ENCODE measurements at places on chromosomes 12 and 14. TPM values are rescaled to one million over a fixed set of nuclear protein-coding genes. Genes with fewer than 3 reads are reported as not detected.

GRCh38 chr12:110349514-110350151 is 53.9 kb downstream of the ANAPC7 start:
- peak; percentile 49 for DNase-seq

- no peak for DNase-seq
These were observed 623 bp upstream of the TSPAN8 start for GRCh38 chr12:71158361-71158882.

- DNase-seq: no peak
These were observed 51.6 kb downstream of the EIF2S3B start for GRCh38 chr12:10557329-10557728.

GRCh38 chr12:118537481-118537917 is 161.1 kb downstream of the SUDS3 start:
- DNase-seq: no peak

DNA sequence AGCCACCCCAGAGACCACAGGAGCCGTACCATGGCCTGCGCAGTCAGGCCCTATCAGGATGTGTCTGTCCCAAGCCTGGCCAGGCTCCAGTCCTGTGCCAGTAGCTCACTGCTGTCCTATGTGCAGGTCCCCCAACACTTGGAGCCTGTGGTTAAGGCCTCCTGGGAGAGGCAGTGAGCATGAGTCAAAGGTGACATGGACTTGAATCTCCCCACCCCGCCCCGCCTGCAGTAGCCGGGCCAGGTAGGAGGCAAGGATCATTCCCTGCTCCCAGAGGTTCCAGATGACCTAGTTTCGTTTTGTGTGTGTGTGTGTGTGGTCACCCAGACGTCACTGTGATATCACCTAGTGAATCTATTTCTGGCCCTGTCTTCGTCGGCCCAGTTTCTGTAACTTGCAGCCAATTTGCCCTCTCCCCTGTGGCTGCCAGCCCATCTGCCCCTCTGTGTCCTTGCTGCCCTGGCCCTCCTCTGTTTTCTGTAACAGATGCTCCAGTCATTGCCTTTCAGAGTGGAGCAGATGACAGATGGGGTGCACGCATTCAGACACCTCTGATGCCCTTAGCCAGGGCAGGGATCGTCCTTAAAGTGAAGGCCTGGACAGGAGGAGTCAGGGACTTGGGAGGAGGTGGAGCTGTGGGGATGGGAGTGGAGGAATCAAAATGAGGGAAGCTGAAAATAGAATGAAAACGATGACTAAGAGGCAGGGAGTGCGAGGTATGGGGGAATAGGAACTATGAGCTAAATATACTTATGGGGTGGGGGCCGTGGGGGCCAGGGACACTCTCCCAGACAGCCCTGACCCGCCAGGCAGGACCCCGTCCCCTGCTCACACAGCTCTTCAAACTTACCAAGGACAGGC is 37.4 kb downstream of the SLC6A12 start:
- DNase-seq: no peak

GRCh38 chr12:43740511-43741100 is 18.0 kb downstream of the PUS7L start:
- no peak for DNase-seq

DNA sequence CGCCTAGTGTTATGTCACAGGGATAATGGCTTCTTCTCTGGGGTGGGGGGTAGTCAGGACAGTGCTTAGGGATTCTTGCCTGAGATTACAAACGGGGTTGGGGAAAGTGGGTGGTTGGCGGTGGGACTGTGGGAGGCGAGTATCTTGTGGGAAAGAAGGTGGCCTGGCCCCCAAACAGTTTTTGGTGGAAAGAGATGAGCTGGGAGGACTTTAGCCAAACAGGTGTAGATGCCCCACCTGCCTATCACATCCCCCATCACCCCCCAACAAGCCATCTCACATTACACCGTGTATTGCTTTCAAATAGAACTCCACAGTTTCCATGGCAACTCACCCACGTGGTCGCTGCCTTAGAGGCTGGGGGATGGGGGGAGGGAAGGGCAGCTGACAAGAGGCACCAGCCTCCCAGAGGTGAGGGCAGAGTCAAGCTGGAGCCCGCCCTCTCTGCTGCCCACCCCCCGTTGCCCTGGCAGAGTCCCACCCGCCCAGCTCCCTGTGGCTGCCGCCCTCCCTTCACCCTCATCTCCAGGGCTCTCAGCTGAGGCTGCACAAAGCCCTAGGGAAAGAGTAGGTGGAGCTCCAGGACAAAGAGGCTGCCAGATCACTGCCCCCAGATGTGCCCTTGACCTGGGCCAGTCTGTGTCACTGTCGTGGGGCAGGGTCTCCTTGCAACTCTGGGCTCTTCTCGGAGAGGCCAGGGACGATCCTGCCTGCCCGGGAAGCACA is 98.3 kb downstream of the LRRC74A start:
- peak; percentile 48 for DNase-seq

Gene LGR5
- total RNA-seq: not detected

- DNase-seq: no peak
These were observed 15.8 kb downstream of the TC2N start for GRCh38 chr14:91851563-91851962.

GRCh38 chr12:68667291-68667690 is 19.5 kb upstream of the NUP107 start:
- DNase-seq: no peak

DNA sequence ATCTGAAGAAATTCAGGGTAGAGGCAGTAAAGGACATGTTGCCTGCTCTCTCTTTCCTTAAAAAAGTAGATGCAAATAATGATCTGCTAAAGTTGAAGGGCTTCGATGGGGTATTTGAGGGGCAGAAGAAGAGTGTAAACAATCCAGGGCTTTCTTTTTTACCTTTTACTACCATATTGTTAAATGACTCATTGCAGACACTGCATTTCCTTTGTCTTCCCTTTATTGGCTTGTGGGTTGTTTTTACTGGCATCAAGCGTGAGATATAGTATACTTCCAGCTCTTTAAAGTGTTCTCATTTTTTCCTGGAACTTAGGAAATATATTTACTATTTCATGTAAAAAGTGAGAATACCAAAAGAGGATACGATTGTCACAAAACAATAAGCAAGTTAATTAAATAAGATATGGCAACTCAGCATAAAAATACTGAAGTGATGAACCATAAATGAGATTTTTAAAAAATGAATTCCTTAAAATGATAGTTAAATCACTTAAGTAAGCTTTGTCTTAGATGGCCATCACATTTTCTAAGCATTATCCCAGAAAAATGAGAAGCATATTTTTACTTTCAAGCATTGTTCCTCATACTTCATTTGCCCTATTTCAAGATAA is 72.3 kb upstream of the KRAS start:
- no peak for DNase-seq

Gene DNAJC22
- not detected for total RNA-seq

DNA sequence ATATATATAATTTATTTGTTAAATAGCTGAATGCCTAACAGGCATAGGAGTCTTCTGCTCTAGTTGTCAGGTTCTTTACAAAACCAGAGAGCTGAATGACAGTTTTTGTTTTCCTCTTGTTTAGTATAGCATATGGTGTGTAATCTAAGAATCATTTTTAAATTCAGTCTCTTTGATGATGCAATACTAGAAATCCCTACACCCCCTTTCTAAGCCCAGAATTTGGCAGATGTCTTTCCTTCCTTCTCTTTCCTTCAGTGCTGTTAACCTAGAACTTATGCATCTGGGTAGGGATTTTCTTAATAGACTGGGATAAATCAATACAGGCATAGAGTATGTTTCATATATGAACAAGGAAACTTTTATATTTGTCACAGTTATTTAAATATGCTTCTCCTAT is 198.1 kb downstream of the KCNH5 start:
- DNase-seq: no peak

Gene KERA
- not detected for total RNA-seq

GRCh38 chr12:4997939-4998338 is 45.7 kb upstream of the KCNA5 start:
- DNase-seq: no peak

Gene ARHGAP9
- total RNA-seq: 363 TPM

GRCh38 chr12:47783821-47784819 is 11.1 kb downstream of the SLC48A1 start:
- no peak for DNase-seq

Gene OR4K17
- total RNA-seq: not detected

DNA sequence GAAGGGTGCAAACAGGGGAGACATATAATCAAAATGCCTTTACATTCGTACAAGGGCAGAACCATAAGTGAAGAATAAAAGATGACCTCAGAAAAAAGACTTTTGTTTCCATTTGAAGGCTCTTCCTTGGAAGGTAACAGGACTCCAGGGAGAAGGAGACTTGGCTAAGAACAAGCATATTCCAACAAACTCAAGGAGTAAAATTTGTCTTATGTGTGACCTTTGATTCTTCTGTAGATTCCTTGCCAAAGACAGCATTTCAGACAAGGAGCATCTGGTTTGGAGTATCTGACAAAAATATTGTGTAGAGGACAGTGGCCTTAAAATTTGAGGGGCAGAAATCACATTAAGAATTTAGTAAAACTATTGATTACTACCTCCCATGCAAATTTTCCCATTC is 991.9 kb downstream of the FLRT2 start:
- no peak for DNase-seq

Gene LBHD2
- not detected for total RNA-seq

DNA sequence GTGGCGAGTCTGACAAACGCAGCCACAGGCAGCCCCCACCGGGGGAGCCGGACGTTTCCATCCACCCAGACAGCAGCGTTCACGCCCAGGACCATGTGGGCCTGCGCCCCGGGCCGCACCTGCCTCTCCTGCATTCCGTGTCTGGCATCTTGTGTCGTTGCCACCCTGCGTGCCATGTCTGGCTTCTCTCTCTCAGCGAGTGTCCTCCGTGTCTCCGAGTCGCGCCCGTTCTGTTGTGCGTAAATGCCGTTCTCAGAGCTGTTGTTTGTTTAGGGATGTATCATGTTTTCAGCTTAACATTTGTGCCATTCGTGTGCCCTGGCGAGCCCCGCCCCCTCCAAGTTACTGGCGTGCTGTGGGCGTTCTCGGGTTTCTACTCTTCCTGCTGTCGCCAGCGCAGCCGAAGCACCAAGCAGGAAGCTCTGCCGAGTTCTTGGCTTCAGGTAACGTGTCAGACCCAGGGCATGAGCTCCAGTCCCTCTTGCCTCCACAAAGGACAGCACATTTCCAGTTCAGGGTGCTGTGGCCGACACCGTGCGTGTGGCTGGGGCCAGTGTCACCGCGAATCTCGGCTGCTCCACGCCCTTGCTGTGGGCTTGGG is 34.6 kb downstream of the NOC4L start:
- no peak for DNase-seq

Gene PCED1B
- 44.3 TPM for total RNA-seq

Gene LRFN5
- total RNA-seq: not detected

GRCh38 chr14:105005329-105005928 is 15.5 kb downstream of the CDCA4 start:
- DNase-seq: no peak

GRCh38 chr12:52151837-52152783 is 39.7 kb downstream of the KRT80 start:
- peak; percentile 76 for DNase-seq

DNA sequence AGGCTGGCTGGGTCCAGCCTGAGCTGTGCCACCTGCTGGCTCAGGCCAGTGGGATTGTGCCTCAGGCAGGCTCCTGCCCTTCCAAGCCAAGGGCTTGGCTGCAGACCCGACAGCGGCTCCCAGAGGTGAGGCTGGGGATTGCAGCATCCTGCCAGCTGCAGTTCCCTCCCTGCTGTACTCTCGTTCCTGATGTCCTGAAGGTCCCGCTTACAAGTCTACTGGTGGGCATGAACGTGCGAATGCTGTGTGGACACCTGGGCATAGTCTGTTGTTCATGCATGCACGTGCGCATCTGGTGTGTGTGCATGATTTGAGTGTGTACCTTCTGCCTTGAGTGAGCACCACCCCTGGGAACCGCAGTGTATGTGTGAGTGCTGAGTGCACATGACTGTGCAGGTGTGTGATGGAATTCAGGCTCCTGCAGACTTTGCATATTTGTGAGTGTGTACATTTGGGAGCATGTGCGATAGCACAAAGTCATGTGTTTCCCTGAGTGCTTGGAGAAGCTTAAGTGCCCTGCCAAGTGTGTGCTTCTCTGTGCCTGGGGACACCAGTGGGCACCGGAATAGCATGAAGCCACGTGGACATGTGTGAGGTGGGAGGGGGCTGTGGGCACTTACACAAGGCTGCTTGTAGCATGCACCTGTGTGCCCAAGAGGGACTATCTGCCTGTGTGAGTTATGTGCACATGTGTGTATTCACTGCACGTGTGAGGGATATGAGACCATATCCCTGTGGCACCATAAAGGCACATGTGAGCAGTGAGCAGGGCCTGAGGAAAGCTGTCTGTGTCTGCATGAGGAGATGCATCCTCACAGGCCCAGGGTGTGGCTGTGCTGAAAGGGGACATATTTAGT is 19.3 kb upstream of the KRT7 start:
- peak; percentile 79 for DNase-seq

Gene AQP2
- not detected for total RNA-seq

DNA sequence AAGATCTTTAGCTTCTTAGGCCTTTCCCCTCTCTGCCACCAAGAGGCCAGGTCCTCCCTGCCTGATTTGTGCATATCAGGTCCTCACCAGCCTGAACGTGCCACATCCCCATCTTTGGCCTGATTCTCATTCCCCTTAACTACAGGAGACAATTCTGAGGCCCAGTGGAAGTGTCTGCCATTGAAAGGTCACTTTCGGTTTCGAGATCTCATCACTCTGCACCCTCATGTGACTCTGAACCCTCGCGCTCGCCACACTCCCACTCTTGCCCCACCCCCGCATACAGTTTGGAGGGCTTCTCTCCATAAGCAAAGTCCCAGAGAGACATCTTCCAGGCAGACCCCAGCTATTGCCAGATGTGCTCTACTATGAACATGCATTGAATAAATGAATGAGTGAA is 189.0 kb downstream of the NTF3 start:
- no peak for DNase-seq

Gene VCPKMT
- 12.0 TPM for total RNA-seq

Gene KRT80
- not detected for total RNA-seq

Gene CLEC4A
- total RNA-seq: 0.79 TPM

DNA sequence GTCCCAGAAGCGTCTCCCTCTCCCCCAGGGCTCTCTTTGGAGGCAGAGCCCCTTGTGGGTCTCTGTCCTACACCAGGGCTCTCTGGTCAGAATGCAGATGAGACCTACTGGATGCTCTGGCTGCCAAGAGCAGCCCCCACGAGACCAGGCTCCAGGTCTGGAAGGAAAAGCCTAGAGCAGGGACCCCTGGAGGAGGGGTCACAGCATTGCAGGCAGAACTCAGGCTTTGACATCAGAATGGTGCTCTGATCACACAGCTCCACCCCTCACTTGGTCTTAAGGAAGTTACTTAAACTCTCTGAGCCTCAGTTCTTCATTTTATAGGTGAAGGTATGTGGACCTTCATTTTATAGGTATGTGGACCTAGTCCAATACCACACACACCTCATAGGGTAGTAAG is 83.1 kb downstream of the ARL6IP4 start:
- DNase-seq: no peak

Gene GPRC5D
- not detected for total RNA-seq

DNA sequence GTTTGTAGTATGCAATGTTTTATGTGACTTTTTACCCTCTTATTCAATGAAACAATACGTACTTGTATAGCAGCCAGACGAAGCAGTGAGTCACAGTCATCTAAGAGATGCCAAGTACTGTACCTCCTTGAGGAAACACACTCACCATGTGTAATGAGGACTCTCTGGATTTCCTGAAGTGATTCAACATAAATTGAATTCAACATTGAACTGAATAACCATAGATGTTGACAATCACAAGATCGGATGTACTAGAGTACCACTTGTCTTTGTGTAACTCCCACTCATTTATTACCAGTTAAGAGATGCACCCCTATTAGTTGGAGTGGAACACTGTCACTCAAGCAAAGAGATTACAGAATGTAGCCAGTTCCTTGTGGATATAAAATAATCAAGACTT is 175.2 kb upstream of the HMGA2 start:
- no peak for DNase-seq
